T-helper 17 cell (primary cell): ENCODE measurements at places on chromosomes 6 and 20. TPM values are rescaled to one million over a fixed set of nuclear protein-coding genes. Genes with fewer than 3 reads are reported as not detected.

GRCh38 chr6:144036064-144036834 is 28.2 kb upstream of the PLAGL1 start:
- no peak for DNase-seq

DNA sequence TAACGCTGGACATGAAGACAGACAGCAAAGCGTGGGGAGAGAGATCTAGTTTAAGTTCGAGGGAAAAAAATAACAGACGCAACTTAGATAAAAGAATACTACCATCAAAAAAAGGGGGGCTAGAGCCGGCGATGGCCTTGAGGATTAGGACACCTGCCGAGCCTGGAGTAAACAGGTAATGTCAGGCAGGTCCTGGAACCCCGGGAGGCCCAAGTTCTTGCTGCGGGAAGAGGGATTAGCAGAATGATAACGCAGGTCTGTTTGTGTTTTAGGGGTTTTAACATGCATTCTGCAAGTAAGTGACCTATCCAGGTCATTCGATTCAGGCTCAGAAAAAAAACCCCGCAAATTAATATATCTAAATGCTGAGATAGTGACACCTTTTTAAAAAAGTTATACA is 754 bp upstream of the TMEM170B start:
- DNase-seq = no peak

DNA sequence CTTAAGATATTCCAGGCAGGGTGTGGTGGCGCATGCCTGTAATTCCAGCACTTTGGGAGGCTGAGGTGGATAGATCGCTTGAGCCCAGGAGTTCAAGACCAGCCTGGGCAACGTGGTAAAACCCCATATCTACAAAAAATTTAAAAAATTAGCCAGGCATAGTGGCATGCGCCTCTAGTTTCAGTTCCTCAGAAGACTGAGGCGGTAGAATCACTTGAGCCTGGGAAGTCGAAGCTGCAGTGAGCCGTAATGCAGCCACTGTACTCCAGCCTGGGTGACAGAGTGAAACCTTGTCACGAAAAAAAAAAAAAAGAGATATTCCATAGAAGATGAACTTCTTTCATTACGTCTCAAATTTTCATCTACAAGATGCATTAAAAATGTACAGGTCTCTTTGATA is 46.7 kb upstream of the ISM1 start:
- no peak for DNase-seq

DNA sequence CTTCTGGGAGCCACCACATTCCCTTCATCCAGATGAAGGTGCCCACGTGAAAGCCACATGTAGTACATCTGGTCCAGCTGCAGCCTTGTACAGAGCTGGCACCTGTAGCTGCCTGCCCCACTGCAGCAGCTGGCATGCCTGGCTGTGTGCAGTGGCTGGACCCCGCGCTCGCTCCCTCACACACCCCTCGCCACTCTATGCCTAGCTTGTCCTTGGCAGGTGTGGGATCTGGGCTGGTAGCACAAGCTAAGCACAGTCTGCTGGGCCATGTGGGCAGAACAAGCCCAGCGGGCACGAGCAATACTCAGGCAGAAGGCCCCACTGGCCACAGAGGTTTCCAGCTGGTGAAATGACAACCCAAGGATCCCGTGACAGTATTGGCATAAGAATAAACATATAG is 199.4 kb upstream of the PRND start:
- DNase-seq = no peak

- no peak for DNase-seq
Observed at GRCh38 chr6:110560239-110561007, 84.0 kb upstream of the SLC22A16 start.

GRCh38 chr20:21272279-21272678 is 30.9 kb upstream of the XRN2 start:
- DNase-seq = no peak

- no peak for DNase-seq
Observed at GRCh38 chr20:25695532-25696370, 902 bp downstream of the ZNF337 start.

DNA sequence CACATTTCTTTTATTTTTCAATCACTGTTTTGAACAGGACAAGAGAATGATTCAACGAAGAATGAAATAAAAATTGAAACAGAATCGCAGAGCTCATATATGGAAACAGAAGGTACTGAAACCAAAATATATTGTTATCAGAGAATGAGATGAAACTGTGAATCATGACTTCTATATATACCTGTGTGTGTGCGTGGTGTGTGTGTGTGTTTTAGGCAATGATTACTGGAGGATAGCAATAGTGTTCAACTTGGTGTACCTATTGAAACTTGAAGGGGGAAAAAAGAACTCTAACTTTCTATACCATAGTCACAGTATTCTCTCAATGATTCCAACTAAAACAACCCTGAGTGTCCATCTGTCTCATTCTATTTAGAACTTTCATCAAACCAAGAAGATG is 586.6 kb downstream of the KIF16B start:
- no peak for DNase-seq

GRCh38 chr6:92577077-92577719 is 842.2 kb downstream of the EPHA7 start:
- DNase-seq = no peak

DNA sequence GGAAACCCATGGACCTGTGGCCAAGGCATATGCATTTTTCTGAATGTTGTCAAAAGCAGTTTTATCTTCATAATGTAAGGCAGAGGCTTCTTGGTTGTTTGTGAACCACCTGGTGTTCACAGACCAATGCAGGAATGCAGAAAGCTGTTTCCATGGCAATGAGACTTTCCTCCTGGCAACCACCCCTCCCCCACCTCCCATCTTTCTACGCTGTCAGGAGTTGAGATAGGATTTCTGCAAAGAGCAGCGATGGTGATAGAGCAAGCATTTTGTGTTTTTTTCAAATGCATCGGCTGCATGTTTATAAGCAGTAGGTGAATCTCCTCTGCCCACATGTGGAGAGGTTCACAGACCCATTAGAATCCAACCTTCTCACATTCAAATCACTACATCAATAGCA is 114.1 kb upstream of the SMLR1 start:
- DNase-seq = no peak

DNA sequence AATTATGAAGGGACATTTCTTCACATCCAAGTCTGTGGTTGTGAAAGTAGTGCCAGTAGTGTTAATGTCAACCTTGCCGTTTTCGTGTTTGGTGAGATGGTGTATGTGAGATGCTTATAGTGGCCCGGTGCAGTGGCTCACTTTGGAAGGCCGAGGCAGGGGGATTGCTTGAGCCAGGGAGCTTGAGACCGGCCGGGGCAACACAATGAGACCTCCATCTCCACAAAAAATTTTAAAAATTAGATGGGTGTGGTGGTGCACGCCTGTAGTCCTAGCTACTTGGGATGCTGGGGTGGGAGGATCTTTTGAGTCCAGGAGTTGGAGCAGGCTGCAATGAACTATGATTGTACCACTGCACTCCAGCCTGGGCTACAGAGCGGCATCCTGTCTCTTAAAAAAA is 37.4 kb downstream of the PNLDC1 start:
- DNase-seq = no peak

DNA sequence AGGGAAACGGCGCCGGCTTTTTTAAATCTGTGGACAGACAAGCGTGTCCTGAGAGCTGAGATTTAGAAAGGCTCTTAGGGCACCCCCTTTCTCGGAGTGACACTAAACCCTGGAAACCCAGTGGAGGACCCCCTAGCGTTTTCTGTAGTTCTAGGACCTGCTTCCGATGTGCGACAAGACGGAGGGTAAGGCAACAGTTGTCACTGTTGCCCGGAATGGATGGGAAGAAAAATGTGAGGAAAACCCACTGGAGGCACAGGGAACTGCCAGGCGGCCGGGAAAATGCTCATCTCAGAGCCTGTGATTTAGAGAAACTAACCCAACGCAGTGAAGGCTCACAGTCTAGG is 551 bp upstream of the ATP5F1E start:
- no peak for DNase-seq

- DNase-seq = no peak
Observed at GRCh38 chr6:48904809-48905208, 558.2 kb downstream of the MMUT start.

DNA sequence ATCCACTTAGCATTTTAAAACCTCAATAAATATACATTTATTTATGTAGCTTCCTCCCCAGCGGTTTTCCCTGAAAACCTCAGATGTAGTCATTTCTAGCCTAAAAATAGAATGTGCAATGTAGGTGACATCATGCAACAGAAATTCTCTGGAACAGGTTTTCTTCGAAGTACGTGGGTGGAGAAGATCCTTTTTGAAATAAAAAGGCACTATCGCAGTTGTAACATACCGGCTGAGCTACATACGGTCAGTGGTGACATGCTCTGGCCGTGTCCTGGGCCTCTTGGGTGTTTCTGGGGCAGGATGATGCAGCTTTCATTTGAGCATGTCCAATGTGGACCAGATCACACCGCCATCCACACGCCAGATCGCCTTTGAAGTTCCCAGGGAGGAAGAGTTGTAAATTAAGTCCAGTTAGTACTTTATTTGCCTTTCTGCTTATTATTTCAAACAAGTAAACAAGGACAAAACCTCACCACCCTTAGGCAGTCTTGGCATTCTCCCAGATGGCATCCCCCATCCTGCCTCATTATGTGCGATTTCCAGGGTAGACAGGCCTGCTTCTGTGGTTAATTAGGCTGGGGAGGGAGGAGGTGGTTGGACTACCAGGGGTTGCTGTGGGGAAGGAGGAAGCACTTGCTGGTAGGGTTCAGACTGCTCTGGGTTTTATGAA is 109.5 kb upstream of the CLDN20 start:
- no peak for DNase-seq

DNA sequence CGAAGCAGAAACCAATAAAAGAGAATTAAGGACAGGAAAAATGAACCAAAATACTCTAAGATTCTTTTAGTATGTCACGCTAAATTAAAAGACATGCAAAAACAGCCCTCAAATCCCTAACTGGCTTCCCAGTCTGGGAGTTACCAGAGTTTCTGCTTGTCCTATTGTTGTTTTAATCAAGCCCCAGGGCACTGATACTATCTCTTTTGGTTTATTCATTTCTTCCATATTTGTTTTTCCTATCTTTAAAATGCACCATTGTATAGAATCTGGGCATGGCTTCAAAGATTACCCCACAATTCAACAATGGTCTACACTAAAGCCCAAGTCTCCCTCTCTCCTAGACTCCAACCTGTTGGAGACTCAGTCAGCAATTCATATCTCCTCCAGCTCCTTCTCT is 169.1 kb downstream of the MYLK4 start:
- DNase-seq = no peak

DNA sequence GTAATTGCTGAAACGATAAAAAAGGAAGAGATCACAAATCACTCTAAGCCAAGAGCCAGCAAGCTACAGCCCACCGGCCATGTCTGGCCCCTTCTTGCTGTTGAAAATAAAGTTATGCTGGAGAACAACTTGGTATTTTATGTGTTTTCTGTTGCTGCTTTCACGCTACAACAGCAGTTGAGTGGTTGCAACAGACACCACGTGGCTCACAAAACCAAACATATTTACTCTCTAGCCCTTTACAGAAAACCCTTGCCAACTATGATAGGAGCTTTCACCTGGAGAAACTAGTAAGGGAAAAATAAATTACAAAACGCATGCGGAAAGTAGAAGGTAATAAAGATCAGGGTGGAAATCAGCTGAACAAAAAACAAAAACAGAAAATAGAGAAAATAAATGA is 41.1 kb upstream of the SLCO4A1 start:
- DNase-seq = no peak

DNA sequence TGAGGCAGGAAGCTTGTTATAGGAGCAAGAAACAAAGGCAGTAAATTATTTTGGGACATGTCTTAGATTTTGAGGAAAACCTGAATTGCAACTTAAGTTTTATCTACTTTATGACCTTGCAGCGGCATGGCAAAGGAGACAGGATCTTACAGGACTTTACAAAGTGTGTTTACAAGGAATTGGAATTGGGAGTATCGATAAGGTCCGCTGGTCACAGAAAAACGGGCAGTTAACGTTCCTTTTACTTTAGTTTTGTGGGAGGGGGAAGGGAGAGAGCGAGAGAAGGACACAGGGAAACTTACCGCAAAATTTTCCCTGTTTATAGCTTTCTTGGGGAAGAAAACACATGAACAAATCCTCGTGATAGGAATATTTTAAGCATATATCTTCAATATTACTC is 1607.2 kb downstream of the GRIK2 start:
- no peak for DNase-seq

- no peak for DNase-seq
Observed at GRCh38 chr20:46011631-46012482, 3.1 kb downstream of the MMP9 start.

GRCh38 chr6:137237413-137238170 is 18.4 kb upstream of the IFNGR1 start:
- no peak for DNase-seq

DNA sequence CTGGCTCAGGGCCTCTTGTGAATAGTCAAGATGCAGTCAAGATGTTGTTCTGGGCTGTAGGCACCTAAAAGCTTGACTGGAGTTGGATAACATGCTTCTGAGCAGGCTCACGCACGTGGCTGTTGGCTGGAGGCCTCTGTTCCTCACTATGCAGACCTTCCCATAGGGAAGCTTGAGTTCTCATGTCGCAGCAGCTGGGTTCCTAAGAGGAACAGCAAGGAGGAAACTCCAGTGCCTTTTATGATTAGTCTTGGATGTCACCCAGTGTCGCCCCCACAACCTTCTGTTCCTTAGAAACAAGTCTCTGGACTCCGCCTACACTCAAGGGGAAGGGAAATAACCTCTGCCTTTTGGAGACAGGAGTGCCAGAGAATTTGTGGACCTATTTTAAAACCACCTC is 210.7 kb downstream of the BCAS1 start:
- DNase-seq = no peak

- no peak for DNase-seq
Observed at GRCh38 chr20:826695-827323, 6.7 kb upstream of the FAM110A start.

DNA sequence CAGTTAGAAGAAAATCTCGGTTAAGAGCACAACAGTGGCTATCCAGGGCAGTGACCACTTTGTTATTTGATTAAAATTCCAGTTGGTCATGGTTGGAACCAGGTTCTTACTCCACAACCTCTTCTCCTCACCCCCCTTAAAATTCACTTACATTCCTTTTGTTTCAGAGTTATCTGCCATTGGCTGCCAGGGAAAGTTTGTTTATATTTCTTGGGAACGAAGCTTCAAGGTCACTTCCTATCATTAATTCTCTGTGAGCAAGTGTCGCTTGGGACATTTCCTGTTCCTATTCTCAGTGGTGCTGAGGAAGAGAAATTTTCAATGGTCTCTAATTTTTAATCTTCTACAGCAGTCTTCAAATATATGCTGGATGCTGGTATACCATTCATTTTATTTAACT is 121.1 kb upstream of the COL21A1 start:
- DNase-seq = no peak

- no peak for DNase-seq
Observed at GRCh38 chr6:28078050-28078449, 2.3 kb upstream of the ZNF165 start.

GRCh38 chr20:24439737-24440387 is 29.6 kb upstream of the SYNDIG1 start:
- no peak for DNase-seq

The MAP7 gene
- 0.26 TPM for total RNA-seq

The ATXN1 gene
- 121 TPM for total RNA-seq

The LCA5 gene
- 0.10 TPM for total RNA-seq

The ADGRB3 gene
- total RNA-seq = not detected

The CFB gene
- not detected for total RNA-seq

The RBPJL gene
- total RNA-seq = not detected

The RNF182 gene
- total RNA-seq = 0.25 TPM

The EEF1A2 gene
- total RNA-seq = 0.99 TPM

The BICRAL gene
- 34.1 TPM for total RNA-seq

The SYCP2L gene
- not detected for total RNA-seq

The C6orf15 gene
- not detected for total RNA-seq
